ENCODE measurements at places on chromosomes 2 and 18. TPM values are rescaled to one million over a fixed set of nuclear protein-coding genes. Genes with fewer than 3 reads are reported as not detected.

DNA sequence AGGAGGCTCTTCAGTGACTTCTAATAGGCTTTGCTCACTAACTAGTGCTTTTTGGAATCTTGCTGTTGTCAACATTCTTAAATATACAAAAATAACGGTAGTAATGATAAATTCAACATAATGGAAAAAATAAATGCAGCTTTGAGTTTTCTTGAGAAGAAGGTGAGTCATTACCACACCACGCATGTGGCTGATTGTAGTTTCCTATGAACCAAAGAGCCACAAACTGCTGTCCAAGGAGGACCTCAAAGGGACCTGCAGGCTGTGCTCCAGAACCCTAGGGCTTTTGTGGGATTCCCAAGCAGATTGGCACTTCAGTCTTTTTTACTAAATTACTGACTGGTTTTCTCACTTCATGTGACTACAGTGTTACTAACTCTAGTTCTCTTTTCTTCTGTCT, 66.7 kb downstream of the TPGS2 start:
- H3K4me1 ChIP-seq, result no peaks in the 10 kb centered on the region
- H3K27ac ChIP-seq, result no peak overlapping the region
- no peaks in the 10 kb centered on the region for H3K36me3 ChIP-seq
- H3K27me3 ChIP-seq, result no peaks in the 10 kb centered on the region

DNA sequence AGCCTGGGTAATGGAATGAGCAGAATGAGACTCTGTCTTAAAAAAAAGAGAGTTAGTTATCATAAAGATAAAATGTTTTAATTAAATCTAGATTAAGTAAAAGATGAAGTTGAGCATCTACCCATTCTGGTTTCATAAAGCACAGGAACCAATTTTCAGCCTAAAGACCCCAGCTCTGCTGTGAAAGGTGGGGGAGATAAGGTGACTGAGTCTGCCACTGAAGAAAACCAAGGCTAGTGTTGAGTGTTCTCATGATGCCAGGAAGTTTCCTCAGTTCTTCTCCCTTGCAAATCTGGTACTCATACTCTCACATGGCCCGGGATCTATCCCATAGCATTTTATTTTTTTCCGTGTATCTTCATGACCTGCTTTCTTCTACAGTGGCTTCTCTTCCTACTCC, 10.4 kb upstream of the CXCR4 start:
- H3K27ac ChIP-seq, result peak overlapping the region; percentile 99
- H3K36me3 ChIP-seq, result no peaks in the 10 kb centered on the region
- peak overlapping the region; percentile 36 for H3K4me3 ChIP-seq
- H3K4me1 ChIP-seq, result peaks cover 89% of the 10 kb centered on the region

DNA sequence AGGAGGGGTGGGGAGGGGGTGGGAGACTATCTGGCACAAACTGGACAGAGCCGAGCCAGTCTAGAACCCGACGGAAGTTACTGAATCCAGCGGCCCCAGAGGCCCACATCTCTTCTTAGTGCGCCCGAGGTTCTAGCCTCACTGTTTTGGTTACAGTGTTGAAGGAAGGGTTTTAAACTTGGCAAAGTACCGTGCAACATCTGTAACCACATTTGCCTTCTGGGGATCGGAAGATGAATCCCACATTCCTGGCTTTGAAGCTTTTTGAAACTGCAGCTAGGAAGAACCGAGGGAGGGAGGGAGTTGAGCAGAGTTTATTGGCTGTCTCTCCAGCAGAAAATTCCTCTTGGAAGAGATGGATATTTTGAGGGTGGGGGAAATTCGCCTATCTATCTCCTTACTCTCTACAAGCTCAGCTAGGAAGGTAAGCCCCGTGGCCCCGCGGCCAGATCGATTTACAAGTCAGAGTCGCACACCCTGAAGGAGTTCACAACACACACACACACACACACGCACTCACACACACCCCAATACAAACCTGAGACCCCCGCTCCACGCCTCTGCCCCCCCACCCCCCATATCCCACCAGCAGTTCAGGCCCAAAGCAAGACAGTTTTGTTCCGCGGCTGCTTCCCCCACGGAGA, 1.0 kb downstream of the ACVR1 start:
- H3K36me3 ChIP-seq, result peaks cover 3% of the 10 kb centered on the region
- H3K27ac ChIP-seq, result peak overlapping the region; percentile 70
- no peaks in the 10 kb centered on the region for H3K27me3 ChIP-seq
- H3K4me1 ChIP-seq, result peaks cover 22% of the 10 kb centered on the region
- peak overlapping the region; percentile 60 for H3K4me3 ChIP-seq

- DNase-seq, result no peak
- H3K4me1 ChIP-seq, result peaks cover 19% of the 10 kb centered on the region
- no peak overlapping the region for H3K27ac ChIP-seq
- H3K27me3 ChIP-seq, result no peaks in the 10 kb centered on the region
- H3K4me3 ChIP-seq, result no peak overlapping the region
Observed at GRCh38 chr18:5969355-5969988, 74.2 kb upstream of the TMEM200C start.

GRCh38 chr2:179954026-179954425, 53.1 kb downstream of the CWC22 start:
- H3K36me3 ChIP-seq, result peaks cover 4% of the 10 kb centered on the region
- no peak overlapping the region for H3K27ac ChIP-seq
- DNase-seq, result no peak

- no peak for DNase-seq
- no peak overlapping the region for H3K4me3 ChIP-seq
- peaks cover 13% of the 10 kb centered on the region for H3K36me3 ChIP-seq
- no peaks in the 10 kb centered on the region for H3K4me1 ChIP-seq
- no peaks in the 10 kb centered on the region for H3K27me3 ChIP-seq
- H3K27ac ChIP-seq, result no peak overlapping the region
Observed at GRCh38 chr2:117967977-117968718, 45.7 kb downstream of the CCDC93 start.

DNA sequence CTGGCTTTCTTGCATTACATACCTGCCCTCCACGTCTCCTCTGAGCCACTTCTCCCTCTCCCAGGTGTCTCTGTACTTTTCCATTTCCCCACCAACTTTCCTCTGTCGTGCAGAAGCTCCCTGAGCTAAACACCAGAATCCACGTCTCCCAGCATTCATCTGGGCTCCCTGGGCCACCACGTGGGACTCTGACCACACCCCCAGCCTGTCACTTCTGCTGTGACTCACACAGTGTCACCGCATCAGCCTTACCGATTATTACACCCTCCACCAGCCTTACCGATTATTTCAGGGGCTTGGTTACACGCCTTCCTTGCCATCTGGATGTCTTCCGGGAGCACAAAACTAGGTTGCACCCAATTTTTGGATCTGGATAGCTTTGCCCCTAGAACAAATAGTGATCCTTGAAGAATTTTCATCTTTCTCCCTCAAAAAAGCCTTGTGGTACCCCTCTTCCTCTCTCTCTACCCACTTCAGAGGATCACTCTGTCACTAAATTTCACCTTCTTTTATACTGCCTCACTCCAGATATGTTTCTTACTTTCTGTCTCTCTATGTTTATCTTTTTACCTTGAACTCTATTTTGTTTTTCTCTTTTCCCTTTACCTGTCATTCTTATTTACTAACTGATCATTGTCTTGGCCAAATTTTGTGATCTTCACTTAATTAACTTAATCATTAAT, 136.9 kb upstream of the CAB39 start:
- peak overlapping the region; percentile 15 for H3K4me3 ChIP-seq
- no peak overlapping the region for H3K27ac ChIP-seq
- H3K4me1 ChIP-seq, result peaks cover 12% of the 10 kb centered on the region

DNA sequence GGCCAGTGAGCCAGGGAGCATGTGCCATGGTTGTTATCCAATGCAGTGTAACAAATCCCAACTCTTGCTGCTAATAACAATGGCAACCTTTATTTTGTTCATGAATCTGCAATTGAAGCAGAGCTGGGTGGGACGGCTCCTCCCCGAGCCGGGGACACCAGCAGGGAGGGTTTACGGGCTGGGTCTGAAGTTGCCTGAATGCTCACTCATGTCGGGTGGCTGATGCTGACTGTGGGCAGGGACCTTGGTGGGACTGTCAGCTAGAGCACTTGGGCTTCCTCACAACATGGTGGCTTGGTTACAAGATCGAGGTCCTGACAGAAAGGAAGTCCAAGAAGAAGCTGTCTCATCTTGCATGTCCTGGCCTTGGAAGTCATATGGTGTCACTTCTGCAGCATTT, 264.5 kb downstream of the NDUFA10 start:
- DNase-seq, result no peak
- no peaks in the 10 kb centered on the region for H3K36me3 ChIP-seq
- no peaks in the 10 kb centered on the region for H3K27me3 ChIP-seq
- H3K4me3 ChIP-seq, result no peak overlapping the region

DNA sequence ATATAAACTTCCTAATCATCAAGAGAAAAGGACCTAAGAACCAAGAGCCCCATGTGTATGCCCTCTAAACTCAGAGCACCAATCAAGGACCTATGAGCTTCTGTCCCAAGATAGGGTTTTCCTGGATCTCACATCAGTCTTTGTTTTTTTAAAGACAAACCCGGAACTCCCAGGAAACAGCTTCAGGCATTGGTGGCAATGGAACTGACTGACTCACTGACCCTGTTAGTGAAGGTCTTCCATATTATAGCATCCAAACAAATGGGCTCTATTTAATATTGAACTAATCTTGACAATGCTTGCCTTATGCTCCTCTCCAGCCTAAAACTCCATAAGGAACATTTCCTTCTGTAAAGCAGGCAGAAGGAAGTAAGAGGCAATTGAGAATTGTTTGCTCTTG, 63.5 kb upstream of the RPE start:
- no peaks in the 10 kb centered on the region for H3K27me3 ChIP-seq
- no peak overlapping the region for H3K4me3 ChIP-seq
- H3K4me1 ChIP-seq, result no peaks in the 10 kb centered on the region
- no peak overlapping the region for H3K27ac ChIP-seq

DNA sequence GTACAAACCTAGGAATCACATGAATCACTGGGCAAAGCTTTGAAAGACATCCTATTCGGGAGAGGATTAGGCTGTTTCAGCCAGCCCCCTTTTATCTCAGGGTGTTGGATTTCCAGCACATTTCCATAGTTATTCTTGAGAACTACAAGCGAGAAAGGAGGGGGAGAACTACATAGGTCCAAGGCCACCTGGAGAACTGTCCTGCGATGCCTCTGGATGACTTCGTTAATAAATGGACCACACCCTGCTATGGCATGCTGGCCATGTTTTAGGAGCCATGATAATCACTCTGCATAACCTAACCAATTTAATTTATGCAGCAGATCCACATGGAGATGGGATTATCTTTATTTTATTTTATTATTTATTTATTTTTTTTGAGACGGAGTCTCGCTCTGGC, 29.9 kb downstream of the RHBDD1 start:
- H3K36me3 ChIP-seq, result no peaks in the 10 kb centered on the region
- no peak overlapping the region for H3K4me3 ChIP-seq
- H3K27me3 ChIP-seq, result no peaks in the 10 kb centered on the region
- H3K27ac ChIP-seq, result no peak overlapping the region

DNA sequence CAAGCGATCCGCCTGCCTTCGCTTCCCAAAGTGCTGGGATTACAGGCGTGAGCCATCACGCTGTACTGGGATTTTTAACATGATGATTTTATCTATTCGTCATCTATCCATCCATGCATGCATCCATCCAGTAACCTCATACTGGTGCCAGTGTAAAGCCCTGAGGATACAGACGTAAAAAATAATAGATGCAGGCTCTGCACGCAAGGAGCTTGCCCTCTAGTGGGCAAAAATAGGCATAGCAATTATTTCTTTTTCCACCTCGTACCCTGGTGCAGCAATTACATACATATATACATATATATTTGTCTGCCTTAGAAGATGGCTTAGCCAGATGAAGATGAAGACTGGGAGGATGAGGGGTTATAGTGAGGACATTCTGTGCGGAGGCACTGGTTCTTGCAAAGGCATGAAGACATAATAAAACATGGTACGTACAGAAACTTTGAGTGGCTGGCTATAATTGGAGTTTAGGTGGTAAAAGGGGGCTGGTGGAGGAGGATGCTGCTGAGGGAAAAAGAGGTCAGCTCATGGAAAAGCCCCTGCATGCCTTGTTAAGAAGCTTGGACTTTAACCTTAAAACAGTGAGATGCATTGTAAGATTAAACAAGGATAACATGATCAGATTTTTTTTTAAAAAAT, 19.6 kb upstream of the RPIA start:
- no peaks in the 10 kb centered on the region for H3K36me3 ChIP-seq
- no peak overlapping the region for H3K27ac ChIP-seq
- H3K4me1 ChIP-seq, result no peaks in the 10 kb centered on the region
- no peaks in the 10 kb centered on the region for H3K27me3 ChIP-seq

DNA sequence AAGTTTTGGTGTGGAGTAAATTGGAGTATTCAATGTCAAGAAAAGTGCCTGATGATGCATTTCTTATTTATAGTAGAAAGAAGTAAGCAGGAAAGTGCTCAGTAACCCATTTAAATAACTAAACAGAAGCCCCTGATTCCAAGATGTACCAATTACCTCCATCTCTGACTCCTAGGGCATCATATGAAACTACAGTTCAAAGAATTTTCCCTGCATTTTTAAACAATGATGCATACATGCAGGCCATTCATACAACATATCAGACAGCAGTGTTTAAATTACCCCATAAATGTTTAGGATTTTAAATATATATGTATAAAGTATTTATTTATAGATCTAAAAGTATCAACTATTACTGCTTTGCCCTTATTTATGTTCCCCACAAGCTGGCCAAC, 36.2 kb downstream of the FTCDNL1 start:
- no peak overlapping the region for H3K27ac ChIP-seq
- H3K27me3 ChIP-seq, result no peaks in the 10 kb centered on the region
- no peaks in the 10 kb centered on the region for H3K36me3 ChIP-seq

DNA sequence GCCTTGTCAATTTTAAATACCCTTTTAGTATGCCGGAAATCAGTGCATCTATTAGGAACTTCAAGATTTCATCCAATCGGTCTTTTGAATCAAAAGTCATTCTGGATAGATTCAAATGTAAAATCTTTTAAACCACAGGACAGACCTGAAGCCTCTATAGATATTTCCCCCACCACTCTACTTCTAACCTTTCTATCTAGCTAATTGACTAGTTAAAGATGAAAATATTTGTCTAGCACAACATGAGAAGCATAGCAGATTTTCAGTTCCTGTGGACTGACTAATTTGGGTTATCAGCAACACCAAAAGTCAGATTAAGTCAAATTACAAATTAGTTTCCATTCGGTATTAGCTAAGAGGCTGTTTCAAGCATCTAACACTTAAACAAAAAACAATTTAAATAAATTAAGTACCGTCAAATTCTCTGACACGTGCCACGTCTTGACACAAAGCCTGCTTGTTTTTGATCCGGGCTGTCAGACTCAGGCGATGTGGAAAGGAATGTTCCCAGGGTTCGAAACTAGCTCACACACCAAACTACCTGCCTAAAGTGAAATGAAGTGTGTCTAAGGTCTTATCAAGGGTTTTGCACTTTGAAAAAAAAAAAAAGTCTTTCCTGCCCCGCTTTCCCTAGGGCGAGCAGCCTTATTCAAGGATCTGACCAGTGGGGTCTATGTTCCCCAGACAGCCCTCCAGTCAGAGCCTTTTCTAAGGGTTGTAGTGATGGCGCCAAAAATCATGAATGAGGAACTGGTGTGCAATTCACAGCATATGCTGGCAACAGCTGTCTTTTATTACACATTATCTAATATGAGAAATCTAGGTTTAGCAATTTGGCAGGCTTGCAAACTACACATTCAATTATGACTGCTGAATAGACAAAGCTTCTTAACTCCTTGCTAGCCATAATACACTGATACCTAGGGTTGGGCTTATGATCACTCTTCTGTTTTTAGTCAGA, 4.7 kb downstream of the CYTIP start:
- H3K4me1 ChIP-seq, result no peaks in the 10 kb centered on the region
- peak overlapping the region; percentile 97 for H3K4me3 ChIP-seq
- peak overlapping the region; percentile 89 for H3K27ac ChIP-seq
- no peak for DNase-seq
- H3K36me3 ChIP-seq, result peaks cover 11% of the 10 kb centered on the region

GRCh38 chr2:41920181-41920580, 127.6 kb upstream of the PKDCC start:
- H3K4me1 ChIP-seq, result no peaks in the 10 kb centered on the region
- H3K27me3 ChIP-seq, result no peaks in the 10 kb centered on the region
- no peak overlapping the region for H3K4me3 ChIP-seq
- no peak for DNase-seq
- no peaks in the 10 kb centered on the region for H3K36me3 ChIP-seq

The L3MBTL4 gene
- 7.6 TPM for total RNA-seq

The GRB14 gene
- not detected for total RNA-seq

The PDCD1 gene
- total RNA-seq, result 9.4 TPM

All from naive thymus-derived CD4-positive, alpha-beta T cell (primary cell).